ENCODE measurements at places on chromosomes 16 and 17.

GRCh38 chr17:37064206-37064605 is 115.5 kb downstream of the AATF start:
- no peak for DNase-seq

DNA sequence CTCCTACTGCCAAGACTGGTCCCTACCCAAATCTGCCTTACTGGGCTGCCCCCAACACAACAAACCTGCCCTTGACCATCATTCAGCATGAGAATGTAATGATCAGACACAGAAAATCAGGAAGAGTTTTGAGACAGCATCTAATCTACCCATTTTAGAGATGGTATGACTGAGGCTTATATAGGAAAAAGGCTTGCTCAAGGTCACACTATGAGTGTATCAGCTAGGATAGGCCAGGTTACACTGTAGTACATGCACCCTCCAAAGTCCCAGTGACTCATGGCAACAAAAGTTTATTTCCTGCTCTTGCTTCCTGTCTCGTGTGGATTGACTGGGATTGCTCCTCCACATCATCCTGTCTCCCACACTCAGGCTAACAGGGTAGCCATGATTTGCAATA is 27.9 kb downstream of the NLRC5 start:
- DNase-seq, result no peak

GRCh38 chr17:61007980-61008379 is 330.3 kb downstream of the BCAS3 start:
- peak; percentile 9 for DNase-seq

DNA sequence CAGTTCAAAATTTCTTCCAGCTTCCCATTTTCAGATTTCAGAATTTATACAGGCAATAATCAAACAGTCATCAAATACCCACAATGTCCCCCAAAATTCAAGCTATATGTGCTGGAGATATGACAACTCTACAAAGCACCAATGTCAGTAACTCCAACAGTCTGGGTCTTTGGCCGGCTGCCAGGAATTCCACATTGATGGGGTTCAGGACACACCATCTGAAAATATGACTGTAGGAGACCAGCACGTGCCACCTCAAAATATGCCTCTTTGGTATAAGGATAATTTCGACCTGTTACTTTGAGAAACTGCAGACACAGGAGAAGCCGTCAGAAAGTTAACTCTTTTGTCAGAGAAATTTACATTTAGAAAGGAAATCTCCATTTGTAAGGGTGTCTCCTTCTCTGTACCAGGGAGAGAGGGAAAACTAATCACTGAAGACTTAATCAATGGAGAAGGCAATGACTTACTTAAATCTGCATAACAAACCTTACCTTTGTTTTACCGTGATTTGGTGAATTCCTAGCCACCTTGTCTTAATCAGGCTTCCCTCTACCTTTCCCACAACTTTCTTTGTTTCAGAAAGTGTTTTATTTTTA is 594.3 kb upstream of the CDH5 start:
- no peak for DNase-seq

- no peak for DNase-seq
These were observed 96.0 kb downstream of the TOX3 start for GRCh38 chr16:52450916-52451315.

DNA sequence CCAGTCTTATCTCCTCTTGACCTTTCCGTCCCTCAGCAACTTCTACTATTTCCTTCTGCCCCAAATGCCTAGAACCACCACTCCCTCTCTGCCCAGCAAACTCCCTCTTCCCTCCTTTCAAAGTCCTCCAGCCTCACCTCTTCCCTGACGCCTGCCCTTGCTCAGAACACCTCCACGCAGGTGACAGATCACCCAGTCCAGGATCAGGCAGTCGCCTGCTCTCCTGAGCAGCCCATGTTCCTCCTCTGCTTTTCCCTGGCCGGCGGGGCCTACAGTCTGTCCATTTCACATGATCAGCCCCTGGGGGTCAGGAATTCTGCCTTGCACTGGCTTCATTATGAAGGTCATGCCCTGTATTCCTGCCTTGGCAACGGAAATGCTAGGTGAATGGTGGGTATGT is 422 bp downstream of the CD300LF start:
- no peak for DNase-seq

- no peak for DNase-seq
These were observed 1.3 kb upstream of the SLC46A1 start for GRCh38 chr17:28407130-28407973.

DNA sequence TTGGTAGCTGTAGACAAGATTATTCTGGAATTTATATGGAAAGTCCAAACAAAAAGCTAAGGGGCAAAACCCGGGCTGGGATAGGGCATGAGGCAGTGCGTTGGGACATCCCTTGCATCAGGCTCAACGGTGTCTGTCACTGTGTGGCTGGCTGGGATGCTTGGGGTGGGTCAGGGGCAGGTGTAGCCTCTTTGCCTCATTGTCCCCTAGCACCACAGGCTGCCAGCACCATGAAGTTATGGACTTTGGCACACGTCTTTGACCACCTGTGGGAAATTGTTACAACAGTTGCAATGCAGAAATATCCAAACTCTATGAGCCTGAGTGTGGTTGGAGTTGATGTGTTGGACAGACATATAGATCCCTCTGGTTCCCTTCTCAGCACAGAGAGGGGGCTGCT is 32.8 kb upstream of the MARCHF10 start:
- DNase-seq, result no peak

- DNase-seq, result no peak
These were observed 83.2 kb downstream of the CDH13 start for GRCh38 chr16:82709987-82710386.

DNA sequence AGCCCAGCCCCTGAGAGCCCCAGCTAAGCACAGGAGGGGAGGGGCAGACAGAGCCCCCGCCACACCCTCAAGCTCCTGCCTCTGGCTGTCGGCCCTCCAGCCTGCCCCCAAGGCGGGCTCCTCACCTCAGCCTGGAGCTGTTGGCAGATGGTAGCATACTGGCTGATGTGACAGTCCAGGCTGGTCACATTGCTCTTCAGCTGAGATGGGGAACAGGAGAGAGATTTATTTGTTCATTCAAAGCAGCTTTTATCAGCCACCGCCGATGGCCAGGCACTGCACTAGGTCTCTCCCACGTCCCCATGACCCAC is 14.8 kb downstream of the KIF18B start:
- DNase-seq, result no peak

DNA sequence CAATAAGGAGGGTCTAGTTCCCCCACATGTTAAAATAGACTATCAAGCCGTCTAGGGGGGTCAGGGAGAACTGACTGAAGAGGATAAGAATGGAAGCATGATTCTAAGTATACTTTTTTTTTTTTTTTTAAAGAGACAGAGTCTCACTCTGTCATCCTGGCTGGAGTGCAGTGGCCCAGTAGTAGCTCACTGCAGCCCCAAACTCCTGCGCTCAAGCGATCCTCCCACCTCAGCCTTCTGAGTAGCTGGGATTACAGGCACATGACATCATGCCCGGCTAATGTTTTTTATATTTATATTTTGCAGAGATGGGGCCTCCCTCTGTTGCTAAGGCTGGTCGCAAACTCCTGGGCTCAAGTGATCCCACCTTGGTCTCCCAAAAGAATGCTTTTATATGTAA is 14.2 kb downstream of the AMFR start:
- DNase-seq, result no peak

- no peak for DNase-seq
These were observed 50.5 kb downstream of the BAIAP2 start for GRCh38 chr17:81085420-81085911.

DNA sequence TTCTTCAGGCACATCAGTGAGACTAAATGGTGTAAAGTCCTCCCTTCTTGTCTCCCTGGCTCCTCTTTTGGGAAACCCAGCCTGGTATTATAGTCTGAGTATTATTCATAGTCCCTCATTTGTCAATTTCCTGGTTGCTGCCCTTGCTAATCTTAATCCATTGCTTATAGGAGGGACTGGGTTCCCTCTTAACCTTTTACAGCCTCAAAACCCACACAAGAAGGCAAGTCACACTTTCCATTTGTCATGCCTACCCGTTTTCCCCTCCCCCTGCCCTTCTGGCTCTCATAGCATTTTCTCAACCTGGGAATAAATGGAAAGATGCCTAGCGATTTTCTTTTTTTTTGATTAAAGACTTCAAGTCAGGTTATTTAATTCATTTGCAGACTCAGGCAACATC is 124.8 kb downstream of the MAP2K6 start:
- DNase-seq, result no peak

DNA sequence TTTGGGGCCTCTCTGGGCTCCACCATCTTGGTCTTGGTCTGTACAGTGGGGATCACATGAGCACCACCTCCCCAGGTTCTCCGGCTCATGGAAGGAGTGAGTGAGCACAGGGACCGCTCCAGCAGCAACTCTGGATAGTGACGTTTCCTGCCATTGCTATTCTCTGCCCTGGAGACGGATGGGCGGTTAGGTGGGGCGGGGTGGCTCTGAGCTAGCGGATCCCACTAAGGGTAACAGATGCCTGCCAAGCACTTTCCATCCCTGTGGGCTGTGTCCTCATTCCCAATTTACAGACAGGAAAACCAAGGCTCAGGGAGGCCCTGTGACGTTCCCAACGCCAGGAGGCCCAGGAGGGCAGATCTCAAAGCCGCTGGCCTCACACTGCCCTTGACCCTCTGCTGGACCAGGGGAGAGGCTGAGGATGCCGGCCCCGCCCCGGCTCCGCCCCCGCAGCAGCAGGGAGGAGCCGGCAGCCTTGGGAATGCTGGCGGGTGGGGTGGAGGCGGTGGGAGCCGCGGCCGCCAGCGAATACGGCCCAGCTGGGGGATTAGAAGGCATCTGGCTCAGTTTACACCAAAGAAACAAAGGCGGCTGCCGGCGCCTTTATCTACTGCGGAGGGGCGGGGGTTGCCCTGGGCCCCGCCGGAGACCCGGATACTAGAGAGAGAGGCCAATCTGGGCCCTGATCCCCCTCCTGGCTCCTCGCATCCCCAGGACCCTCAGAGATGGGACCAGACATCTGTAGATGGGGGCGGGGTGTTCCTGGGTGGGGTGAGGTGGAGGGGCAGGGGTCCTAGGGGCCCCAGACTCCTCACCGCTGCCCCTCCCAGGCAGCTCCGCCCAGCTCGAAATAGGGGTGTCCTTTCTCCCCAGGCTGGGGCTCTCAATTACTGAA is 122.3 kb upstream of the CIBAR2 start:
- DNase-seq, result peak; percentile 92

GRCh38 chr16:75627851-75628250 is 4.8 kb upstream of the ADAT1 start:
- DNase-seq, result no peak

DNA sequence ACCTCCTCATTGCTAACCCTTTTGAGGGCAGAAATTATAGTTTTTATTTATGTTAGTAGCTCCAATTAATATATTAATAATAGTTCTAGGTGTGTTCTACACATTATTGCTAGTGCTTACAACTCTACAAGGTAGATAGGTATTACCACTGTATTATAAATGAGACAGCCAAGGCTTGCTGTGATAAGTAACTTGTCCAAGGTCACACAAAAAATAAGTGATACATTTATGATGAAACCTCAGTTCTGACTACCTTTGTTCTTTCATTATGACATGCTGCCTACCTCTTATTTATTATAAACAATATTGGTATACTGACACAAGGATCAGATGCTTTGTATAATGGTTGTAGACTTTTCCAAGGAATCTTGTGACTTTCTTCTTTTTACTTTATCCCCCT is 41.2 kb downstream of the NFAT5 start:
- no peak for DNase-seq

GRCh38 chr16:1769402-1770300 is 1.7 kb downstream of the NME3 start:
- DNase-seq, result no peak

- no peak for DNase-seq
These were observed 117.4 kb downstream of the SOX9 start for GRCh38 chr17:72238157-72238673.

GRCh38 chr16:81489547-81490267 is 45.1 kb downstream of the CMIP start:
- no peak for DNase-seq

DNA sequence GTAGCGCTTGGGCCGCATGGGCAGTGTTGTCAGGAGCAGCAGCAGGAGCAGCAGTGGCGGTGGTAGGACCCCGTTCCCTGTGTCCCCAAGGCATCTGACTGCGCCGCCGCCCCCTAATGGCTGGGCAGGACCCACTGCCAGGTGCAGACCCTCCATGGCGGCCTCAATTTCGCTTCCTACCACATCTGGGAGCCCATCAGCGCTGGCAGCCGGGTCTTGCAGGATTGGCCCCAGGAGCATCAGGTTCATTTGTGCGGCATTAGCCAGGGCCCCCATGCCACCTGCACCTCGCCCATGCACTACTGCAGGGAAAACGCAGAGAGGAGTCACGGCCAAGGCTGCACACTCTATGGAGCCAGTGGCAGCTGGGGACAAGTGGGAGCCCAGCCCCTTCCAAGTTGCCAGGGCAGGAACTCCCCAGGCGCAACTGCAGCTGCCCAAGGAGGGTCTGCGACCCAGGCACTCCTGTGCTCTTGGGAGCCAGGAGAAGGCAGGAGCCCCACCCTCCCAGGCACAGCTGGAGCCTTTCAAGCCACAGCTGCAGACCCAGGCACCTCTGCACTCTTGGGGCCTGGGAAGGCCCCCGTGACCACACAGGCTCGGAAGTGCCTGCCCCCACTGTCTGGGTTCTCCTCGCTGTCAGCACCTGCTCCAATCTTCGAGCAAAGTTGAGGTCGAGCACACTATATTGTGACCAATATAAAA is 594.2 kb downstream of the KCNJ18 start:
- no peak for DNase-seq

DNA sequence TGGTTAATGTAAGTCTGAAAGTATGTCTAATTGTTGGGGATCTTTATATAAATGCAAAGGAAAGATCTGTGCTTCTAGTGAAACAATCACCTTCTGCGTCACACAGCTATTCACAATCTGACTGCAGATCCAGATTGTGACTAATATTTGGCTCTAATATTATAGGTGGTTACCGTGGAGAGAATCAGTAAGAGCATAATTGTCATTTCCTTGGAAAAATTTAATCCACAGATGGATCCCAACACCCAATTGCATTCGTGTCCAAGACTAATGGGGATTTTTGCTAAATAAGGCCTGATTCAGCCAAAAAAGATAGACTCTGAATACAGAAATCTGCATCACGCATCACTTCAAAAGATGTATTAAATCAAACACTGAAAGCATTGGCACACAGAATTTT is 2.7 kb upstream of the KCNJ2 start:
- DNase-seq, result no peak
